ENCODE measurements at places on chromosomes 3 and 15. TPM values are rescaled to one million over a fixed set of nuclear protein-coding genes. Genes with fewer than 3 reads are reported as not detected.

TGM5 gene
- total RNA-seq: not detected

HGD gene
- total RNA-seq: 0.13 TPM

KBTBD13 gene
- total RNA-seq: 0.13 TPM

RLBP1 gene
- not detected for total RNA-seq

OTOL1 gene
- not detected for total RNA-seq

KCNH8 gene
- total RNA-seq: not detected

GOLGA6L7 gene
- not detected for total RNA-seq

THPO gene
- 0.56 TPM for total RNA-seq

RBP2 gene
- not detected for total RNA-seq

FANCD2OS gene
- total RNA-seq: not detected

ITGA11 gene
- total RNA-seq: 2.0 TPM

SPINK8 gene
- total RNA-seq: not detected

HYAL1 gene
- 4.5 TPM for total RNA-seq

SAMMSON gene
- total RNA-seq: not detected

GOLGA8S gene
- not detected for total RNA-seq

PTX3 gene
- 417 TPM for total RNA-seq

NR2F2 gene
- total RNA-seq: 19.8 TPM

FOXB1 gene
- not detected for total RNA-seq

EID1 gene
- total RNA-seq: 286 TPM

MUC13 gene
- total RNA-seq: not detected

LAMB2 gene
- total RNA-seq: 246 TPM
